OCI-LY7 (cell line): ENCODE measurements at places on chromosomes 2 and 18. TPM values are rescaled to one million over a fixed set of nuclear protein-coding genes. Genes with fewer than 3 reads are reported as not detected.

GRCh38 chr2:175804122-175804521, 197.9 kb downstream of the LNPK start:
- no peak for DNase-seq

DNA sequence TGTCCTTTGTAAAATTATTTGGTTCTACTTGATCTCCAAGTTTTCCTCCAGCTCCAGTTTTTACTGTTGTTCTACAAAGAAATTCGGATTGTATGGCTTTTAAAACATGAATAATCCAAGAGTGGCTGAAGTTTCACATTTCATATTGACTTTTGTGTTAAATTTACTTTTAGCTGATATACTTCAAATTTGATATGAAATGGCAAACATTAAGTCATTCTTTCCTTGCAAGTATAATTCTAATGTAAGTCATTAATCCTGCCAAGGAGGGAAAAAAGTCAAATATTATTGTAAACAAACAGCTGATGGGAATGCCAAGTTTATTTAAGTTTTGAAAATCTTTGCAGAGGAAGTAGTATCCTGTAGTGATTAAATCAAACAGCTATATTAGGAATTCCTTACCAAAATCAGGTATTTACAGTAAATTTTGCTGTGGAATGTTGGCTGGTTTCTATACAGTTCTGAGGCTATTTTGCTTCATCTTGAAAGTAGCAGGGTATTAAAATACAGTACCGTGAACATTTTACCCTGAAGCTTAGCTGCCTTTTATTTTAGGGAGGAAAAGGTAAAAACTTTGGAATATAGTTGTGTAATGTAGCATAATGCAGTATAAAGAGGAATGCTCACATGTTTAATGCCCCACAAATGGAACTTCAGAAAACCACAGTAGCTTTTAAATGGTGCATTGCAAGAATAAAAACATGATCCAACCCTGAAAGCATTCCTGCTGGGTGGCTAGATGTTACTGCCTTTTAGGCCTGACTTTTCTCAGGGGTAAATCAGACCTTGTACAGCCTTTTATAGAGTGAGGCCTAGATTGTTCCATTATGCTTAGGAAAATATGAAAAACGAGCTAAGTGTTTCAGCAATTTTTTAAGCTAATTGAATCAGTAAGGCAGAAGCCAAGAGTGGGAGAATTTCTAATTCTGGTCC, 62.7 kb upstream of the NT5C1B start:
- DNase-seq, result no peak

SEMA4F gene
- 3.3 and 4.3 TPM in 2 replicates for total RNA-seq

DNA sequence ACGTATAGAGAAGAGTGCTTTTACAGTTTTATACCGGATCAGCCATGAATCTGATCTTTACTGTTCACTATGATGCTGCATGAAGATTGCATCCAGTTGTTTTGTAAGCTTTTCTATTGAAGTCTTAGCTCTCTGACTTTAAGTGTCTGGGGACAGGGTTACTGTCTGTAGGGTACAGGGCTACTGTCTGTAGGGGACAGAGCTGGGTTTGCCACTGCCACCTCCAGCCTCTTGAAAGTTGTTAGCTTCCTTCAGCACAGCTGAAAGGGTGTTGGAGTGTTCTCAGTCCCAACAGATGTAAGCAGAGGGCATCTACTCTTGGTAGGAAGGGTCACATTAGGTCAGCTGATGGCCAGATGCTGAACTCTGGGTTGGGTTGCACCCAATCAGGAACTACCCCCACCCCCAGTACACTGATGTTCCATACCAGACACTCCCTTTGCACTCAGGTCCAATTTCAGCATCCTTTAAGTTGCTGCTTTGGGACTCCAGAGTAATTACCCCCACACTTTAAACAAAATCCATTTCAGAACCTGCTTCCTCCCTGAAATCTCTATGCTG, 58.0 kb downstream of the MYL12B start:
- peak; percentile 33 for DNase-seq

DNA sequence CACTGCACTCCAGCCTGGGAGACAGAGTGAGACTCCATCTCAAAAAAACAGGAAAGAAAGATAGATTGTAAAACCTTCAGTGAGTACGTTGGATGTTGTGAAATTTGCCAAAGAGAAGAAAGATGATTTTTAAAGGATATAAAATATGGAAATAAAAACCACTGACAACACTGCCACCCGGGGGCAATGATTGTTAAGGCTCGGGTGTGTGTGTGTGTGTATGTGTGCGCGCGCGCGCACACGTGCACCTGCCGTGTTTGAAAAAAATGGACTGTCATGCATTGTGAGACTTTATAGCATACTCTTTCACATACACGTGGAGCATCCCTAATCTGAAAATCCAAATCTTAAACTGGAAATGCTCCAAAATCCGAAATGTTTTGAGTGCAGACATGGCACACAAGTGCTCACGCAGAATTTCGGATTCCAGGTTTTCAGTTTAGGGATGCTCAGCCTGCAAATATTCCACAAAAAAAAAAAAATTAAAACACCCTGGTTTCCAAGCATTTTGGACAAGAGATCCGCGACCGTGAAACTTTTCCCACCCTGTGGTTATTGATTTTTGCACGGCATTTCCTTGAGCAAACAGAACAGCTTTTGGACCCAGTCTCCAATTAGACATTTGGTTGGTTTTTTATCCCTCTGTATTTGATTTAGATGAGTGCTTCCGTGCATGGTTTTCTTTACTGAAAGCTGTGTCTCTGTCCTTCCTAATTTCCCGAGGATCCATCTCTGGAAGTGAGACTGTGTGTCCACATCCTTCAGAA, 269.2 kb downstream of the AGAP1 start:
- no peak for DNase-seq

CKAP2L gene
- 61.8 and 77.3 TPM in 2 replicates for total RNA-seq

GRCh38 chr2:110958346-110959119, 162.2 kb upstream of the BCL2L11 start:
- no peak for DNase-seq

TMEM17 gene
- not detected in 2 replicates for total RNA-seq

- DNase-seq, result peak; percentile 82
Measured at GRCh38 chr2:43225093-43225787, 1.2 kb downstream of the ZFP36L2 start.

B3GNT7 gene
- 7.4 and 8.7 TPM in 2 replicates for total RNA-seq

VRK2 gene
- total RNA-seq, result 22.7 and 24.7 TPM in 2 replicates

DNA sequence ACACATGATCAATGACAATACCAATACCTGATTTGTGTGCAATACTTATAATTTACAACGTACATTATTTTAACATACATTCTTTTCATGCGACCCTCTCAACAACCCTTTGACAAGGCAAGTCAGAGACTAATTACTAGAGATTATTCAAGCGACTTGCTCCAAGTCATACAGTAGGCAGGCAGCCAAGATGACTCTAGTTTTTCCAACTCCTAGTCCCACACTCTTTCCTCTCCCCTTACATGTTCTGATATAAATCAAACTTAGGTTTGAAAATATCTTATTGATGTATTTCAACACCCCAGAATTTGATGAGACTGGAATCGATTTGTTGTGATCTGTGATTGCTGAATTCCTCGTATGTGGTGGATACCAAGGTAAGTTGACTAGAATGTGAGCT, 8.0 kb upstream of the CYP27C1 start:
- DNase-seq, result no peak

TMEM150A gene
- 0.74 and 1.1 TPM in 2 replicates for total RNA-seq

DNA sequence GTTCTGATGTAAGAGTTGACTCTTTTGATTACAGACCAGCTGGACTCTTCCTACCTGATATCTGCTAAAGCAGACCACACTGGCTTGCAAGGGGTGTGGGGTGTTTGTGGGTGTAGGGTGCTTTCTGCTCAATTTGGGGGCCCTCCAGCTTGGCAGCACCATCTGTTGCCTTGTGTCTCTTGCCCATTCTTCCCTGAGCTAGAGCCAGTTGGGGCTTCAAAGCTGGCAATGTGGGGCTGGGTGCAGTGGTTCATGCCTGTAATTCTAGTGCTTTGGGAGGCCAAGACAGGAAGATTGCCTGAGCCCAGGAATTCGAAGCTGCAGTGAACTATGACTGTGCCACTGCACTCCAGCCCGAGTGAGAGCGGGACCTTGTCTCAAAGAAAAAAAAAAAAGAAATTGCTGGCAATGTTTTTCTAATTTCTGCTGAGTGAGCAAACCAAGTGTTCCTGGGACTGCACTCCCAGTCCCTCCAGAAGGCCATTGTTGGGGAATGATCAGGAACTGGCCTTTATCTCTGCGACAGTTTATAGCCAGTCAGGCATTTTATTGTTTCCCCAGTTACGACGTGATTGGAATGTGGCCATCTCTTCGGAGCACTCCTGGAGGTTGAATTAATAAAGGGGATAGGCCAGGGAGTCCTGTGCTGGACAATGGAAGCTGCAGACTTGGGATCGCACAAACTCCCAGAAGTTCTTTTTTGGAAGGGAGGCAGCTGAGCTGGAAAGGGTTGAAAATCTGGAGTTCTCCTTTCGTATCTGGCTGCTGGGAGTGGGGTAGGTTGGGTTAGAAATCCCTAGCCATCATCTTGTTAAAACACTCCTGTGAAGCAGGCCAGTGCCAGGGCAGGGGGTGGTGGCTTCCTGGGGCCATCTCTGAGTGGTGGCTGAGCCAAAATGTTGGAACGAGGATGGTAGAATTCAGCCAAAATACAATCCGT, 57.2 kb downstream of the LIPG start:
- no peak for DNase-seq

- DNase-seq, result no peak
Measured at GRCh38 chr2:101892377-101892776, 99.4 kb upstream of the IL1R2 start.

MARCO gene
- not detected in 2 replicates for total RNA-seq

SERPINB11 gene
- not detected in 2 replicates for total RNA-seq

TNFRSF11A gene
- not detected in 2 replicates for total RNA-seq

DNA sequence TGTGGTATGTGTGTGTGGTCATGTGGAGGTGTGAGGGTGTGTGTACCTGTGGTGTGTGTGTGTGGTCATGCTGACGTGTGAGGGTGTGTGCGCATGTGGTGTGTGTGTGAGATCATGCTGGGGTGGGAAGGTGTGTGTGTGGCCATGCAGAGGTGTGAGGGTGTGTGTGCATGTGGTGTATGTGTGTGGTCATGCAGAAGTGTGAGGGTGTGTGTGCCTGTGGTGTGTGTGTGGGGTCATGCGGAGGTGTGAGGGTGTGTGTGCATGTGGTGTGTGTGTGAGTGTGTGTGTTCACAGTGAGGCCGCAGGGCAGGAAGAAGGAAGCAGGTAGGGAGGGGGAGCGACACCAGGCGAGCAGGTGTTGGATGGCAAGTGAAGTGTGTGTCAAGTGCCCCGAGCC, 259.0 kb downstream of the LOXHD1 start:
- DNase-seq, result no peak
